ENCODE measurements at places on chromosomes 13 and 19. TPM values are rescaled to one million over a fixed set of nuclear protein-coding genes. Genes with fewer than 3 reads are reported as not detected.
A peak's percentile ranks its signal among the peaks of the same experiment; 100 is the strongest.

DNA sequence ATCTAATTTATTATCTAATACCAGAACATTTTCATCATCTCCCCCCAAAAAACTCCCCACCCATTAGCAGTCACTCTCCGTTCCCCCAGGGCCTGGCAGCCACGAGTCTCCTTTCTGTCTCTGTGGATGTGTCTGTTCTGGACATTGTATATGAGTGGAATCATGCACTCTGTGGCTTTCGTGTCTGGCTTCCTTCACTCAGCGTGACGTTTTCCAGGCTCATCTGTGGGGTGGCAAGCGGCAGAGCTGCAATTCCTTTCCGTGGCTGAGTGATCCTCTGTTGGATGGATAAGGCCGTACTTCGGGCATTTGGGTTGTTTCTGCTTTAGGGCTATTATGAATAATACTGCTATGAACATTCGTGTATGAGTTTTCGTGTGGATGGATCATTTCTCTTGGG is 3.1 kb downstream of the AP2S1 start:
- DNase-seq: no peak

DNA sequence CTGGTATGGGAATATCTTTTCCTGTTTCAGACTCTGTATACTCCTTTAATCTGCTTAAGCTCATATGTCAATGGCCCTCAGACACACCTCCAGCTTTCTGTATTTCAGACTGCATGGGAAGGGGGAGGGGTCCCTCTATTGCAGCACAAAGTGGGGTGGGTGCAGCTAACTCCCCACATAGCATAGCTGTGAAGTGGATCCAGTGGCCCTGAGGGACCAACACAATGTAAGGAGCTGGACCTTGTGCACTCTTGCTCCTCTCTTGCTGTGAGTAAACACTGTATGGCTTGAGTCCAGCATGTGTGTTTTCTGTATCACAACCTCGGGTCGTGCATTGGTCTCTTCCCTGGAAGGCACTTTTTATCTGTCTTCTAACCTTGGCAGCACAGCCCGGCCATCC is 669.9 kb downstream of the PCDH9 start:
- DNase-seq: no peak

GRCh38 chr13:62625214-62625881 is 1209.7 kb upstream of the PCDH20 start:
- no peak for DNase-seq

DNA sequence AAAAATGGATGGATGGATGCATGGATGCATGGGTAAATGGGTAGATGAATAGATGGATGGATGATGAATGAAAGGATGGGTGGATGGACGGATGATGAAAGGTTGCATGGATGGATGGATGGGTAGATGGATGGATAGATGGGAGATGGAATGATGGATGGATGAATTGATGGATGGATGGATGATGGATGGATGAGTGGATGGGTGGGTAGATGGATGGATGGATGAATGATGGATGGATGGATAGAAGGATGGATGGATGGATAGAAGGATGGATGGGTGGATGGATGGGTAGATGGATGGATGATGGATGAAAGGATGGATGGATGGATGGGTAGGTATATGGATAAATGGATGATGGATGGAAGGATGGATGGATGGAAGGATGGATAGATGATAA is 115.1 kb upstream of the LSM14A start:
- DNase-seq: no peak

- DNase-seq: no peak
Measured at GRCh38 chr13:112652512-112653070, 37.2 kb upstream of the ATP11A start.

GRCh38 chr13:73865027-73865426 is 269.2 kb downstream of the KLF12 start:
- no peak for DNase-seq

DNA sequence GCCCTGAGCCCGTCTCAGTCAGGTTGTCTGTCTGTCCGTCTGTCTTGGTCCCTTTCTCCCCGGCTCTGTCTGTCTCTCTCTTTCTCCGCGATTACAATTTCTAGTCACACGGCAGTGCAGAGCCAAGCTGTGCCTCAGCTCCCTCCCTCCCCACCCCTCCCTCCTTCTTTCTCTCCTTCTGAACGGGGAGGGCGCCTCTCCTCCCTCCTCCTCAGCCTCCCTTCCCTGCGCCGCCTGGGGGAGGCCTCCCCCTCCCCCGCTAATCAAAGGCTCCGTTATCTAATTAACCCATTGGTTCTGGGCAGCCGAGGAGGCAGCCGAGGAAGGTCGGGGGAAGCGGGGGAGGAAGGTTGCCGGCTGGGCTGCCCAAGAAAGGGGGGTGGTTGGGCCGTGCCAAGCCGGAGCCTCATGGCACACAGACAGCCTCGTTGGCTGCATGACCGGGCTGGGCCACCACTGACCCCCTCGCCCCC is 16.5 kb downstream of the LRRC4B start:
- peak; percentile 86 for DNase-seq

DNA sequence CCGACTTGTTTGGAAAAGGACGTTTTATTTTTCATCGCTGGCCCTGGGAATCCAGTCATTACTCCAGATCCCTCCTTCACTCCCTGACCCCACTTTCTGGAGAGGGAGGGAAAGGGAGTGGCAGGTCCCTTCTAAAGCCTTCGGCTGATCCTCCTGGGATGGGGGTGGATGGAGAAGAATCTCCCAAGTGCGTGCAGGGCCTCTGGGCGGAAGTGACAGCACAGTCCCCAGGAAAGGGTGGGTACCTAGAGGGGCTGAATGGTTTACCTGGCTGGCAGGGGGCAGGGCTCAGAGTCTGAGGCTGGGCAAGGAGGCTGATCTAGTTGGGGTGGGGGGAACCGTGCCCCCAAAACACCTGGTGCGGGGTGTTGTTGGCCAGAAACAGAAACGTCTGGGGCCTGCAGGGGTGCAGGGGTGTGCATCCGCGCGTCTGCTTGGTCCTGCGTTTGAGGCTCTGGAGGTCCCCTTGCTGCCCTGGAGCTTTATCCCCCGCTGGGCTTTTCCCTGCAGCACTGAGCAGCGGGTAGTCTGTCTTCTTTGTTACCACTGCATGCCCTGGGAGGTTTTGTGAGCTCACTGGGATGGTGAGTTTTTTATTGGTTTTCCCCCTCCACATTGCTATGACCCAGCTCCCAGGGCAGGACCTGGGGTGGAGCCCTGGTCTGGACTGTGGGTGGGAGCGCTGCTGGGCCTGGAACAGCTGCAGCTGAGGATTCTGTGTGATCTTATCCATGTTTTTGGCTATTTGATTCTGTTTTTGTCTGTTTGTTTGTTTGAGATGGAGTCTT is 3.0 kb upstream of the ZNF628 start:
- DNase-seq: no peak

DNA sequence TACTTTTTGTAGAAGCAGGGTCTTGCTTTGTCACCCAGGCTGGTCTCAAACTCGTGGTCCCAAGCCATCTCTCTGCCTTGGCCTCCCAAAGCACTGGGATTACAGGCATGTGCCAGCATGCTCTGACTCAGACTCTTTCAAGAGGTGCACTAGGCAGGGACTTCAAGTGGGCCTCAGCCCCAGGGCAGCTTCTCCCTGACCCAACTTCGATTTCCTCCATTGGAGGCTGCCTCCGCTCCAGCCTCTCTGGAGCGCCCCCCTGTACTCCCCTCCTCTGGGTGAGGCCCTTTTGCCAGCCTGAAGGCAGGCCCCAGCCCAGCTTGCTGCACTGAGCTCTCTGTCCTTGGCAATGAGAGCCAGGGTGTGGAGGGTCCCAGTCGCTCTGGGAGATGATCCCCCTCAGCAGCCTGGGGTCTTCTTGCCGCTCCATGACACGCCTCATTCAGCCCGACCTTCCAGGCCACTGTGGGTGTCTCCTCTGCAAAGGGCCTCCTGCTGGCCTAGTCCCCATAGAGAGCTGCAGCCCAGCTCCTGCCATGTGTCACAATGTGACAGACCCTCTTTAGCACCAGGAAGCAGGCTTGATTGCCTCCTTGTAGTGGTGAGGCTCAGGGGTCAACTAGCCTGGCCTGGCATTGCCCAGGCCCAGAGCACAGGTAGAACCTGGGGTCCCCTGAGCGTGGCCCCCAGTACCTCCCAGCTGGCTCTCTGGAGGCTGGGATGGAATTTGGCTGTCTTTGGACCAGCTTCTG is 16.4 kb downstream of the CARM1 start:
- DNase-seq: no peak

PSG6 gene
- total RNA-seq: not detected

PTGIR gene
- 10.1 TPM for total RNA-seq

CEACAM8 gene
- not detected for total RNA-seq

KCNN4 gene
- total RNA-seq: 6.1 TPM

BCAM gene
- 748 TPM for total RNA-seq

OLFM4 gene
- total RNA-seq: 40.9 TPM

WDR88 gene
- total RNA-seq: not detected

PBX4 gene
- 5.7 TPM for total RNA-seq
